Thymus (tissue), 14 donors: ENCODE measurements at places on chromosomes 5 and 9. TPM values are rescaled to one million over a fixed set of nuclear protein-coding genes. Genes with fewer than 3 reads are reported as not detected.
A peak's percentile ranks its signal among the peaks of the same experiment; 100 is the strongest.

Gene SPINK7
- polyA plus RNA-seq = 33.6 TPM

Gene BTNL9
- 45.2 TPM for polyA plus RNA-seq

Gene RHOBTB3
- polyA plus RNA-seq = 18.1 TPM

Gene MELK
- 3.4 TPM for polyA plus RNA-seq

Gene FIBCD1
- polyA plus RNA-seq = 0.05 TPM

Gene ANKRD55
- 6.7 TPM for polyA plus RNA-seq

Gene SAXO1
- 0.02 TPM for polyA plus RNA-seq

DNA sequence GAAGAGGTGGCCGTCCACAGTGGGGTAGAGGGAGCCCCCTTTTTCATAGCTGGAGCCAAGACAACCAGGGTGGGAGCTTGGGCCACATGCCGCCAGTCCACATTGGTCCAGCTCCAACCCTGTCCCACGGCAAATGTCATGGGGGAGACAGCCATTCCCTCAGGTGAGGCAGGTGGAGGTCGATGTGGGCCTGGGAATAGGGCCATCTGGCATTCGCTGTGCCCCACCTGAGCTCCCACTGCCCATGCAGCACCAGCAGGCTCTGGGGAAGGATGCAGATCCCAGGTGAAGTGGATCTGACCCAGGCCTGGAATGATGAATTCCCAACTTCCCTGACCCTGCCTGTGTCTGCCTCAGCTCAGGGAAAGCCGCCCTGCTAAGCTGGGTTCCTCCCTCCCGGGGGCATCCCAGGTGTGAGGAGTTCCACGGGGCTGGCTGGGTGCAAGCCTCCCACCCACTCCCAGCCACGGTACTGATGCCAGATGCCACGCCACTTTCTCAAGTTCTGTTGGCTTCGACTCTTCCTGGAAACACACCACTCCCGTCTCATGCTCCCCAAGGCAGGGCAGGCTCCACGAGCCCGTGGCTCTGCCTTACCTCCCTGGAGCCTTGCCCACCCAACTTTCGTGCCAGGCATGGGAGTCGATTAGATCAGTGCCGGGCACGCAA, 25.2 kb upstream of the FCN2 start:
- DNase-seq = no peak

DNA sequence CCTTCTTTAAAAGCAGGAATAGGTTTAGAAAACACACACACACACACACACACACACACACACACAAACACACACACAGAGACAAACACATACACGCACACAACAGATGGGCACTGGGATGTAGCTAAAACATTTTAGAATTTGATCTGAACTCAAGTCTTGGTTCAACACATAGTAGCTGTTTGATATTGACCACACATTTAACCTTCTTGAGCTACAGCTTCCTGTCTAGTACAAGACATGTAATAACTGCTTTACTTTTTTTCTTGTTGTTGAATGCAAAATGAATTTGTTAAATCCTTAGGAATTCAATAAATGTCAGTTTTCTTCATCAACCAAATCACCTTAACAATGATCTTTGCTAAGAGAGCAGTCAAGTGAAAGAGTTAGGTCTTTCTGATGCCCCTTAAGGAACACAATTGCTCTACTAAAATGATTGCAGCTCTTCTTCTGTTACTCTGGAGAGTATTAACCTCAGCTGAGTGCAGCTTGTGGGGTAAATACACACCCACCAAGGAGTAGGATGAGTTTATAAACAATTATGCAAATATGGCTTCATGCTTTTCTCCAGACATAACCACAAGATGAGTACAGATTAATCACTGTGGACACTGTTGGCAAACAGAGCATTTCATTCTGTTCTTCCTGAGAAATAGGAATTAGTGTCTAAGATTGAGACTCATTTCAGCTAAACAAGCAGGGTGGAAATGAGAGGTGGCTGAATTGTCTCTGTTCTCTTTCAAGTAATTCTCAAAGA, 302.9 kb upstream of the PAPPA start:
- no peak for DNase-seq

- DNase-seq = no peak
Observed at GRCh38 chr9:36665921-36666431, 93.3 kb downstream of the MELK start.

GRCh38 chr5:107505763-107506534, 164.8 kb downstream of the EFNA5 start:
- no peak for DNase-seq

GRCh38 chr9:126465977-126466376, 139.3 kb downstream of the MVB12B start:
- no peak for DNase-seq

GRCh38 chr5:126544087-126544740, 50.8 kb downstream of the ALDH7A1 start:
- peak; percentile 8 for DNase-seq

DNA sequence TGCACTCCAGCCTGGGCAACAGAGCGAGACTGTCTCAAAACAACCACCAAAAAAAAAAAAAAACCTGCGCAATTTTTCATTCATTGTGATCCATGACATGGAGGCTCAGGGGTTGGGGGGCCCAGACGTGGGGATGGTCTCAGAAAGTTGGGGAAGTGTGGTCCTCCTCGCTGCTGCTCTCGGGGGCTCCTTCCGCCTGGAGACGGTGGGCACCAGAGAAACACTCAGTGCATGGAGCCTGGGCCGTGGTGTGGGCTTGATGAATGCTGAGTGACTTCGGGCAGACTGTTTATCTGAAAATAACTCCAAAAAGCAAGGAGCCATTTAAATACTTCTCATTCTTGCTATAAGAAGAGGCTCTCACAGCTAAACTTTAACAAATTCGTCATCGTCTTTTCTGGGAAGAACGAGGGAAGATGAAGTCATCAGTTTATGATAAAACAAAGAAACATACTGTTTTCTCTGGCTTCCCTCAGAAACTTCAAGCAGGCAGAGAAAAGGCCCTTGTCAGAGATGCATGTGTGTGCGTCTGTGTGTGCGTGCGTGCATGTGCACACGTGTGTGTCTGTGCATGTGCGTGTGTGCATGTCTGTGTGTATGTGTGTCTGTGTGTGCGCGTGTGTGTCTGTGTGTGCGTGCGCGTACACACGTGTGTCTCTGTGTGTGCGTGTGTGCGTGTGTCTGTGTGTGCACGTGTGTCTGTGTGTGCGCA, 35.0 kb downstream of the RASGEF1C start:
- DNase-seq = no peak

- DNase-seq = no peak
Observed at GRCh38 chr5:176980818-176981217, 25.8 kb downstream of the UIMC1 start.

DNA sequence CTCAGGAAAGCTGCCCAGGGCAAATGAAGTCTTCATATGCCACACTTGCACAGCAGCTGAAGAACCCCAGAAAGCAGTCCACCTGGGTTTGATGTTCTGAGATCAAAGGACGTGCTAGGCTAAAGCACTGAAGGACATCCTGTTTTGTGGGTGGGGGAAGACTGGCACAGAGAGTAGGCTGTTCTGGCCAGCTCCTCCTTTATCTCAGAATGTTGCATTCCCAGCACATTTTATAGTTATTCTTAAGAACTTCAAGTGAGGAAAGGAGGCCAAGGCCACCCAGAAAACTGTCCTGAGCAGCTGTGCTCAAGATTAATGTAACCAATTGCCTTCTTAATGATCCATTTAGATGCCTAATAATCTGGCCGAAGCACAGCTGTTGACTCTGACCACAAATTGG, 10.9 kb downstream of the SHOC1 start:
- no peak for DNase-seq

DNA sequence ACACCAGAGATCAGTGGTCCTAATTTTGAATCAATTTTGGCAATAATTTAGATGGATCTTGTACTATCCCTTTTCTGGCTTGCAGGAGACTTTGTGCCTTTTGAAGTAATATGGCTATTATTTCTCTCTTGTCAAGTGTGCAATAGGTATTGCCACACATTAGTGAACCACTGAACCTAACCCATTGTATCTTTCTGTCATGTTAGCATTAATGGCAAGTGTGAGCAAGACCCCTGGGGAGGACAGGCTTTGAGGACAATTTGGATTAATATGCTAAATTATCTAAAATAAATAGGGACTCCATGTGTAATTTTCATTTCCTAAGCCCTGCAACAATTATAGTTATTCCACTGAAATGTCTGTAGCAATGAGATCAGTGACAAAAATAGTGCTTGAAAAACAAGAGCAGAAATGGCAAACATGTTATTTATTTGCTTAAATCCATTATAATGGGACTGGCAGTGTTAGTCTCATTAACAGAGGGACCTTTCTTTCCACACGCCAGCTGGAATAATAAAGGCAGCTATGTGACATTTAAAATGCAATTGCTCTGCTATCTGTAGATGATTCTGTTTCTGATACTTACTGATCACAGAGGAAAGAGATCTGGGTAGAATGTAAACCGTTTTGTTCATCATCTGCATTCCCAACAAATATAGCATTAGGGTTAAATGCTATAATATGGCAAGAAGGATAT, 753.3 kb upstream of the ZNF608 start:
- no peak for DNase-seq

GRCh38 chr5:103298117-103298516, 39.6 kb downstream of the MACIR start:
- no peak for DNase-seq

- DNase-seq = no peak
Observed at GRCh38 chr5:142281966-142282365, 42.9 kb downstream of the SPRY4 start.

DNA sequence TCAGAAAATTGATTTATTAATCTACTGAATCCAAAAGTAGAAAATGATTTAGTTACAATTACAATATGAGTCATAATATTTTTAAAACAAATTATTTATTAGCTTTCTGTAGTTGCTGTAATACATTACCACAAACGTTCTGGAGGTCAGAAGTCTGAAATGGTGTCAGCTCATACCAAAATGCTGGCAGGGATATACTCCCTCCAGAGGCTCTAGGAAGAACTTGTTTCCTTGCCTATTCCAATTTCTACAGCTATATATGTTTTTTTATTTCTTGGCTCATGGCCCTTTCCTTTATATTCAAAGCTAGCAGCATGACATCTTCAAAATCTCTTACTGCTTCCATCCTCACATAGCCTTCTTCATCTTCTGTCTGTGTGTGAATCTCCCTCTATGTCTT, 667.9 kb upstream of the ITGA1 start:
- DNase-seq = no peak

DNA sequence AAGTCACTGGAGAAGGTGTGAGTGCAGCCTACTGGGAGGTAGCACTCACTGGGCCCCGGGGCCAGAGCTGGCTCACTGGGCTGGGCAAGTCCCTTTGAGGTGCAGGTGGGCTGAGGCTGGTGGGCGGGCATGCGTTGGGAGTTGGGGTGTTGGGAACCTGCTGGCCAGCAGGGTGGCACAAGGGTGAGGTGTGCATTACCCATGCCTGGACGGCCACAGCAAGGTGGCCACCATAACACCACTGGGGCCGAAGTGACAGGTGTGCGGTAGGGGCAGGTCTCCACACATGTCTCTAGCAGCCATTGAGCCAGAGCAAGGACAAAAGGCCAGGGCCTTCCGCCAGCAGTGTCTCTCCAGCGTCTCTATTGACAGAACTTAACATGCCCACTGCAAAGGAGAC, 22.6 kb downstream of the PRRT1B start:
- DNase-seq = no peak

GRCh38 chr5:74693191-74693590, 8.2 kb downstream of the HEXB start:
- no peak for DNase-seq

DNA sequence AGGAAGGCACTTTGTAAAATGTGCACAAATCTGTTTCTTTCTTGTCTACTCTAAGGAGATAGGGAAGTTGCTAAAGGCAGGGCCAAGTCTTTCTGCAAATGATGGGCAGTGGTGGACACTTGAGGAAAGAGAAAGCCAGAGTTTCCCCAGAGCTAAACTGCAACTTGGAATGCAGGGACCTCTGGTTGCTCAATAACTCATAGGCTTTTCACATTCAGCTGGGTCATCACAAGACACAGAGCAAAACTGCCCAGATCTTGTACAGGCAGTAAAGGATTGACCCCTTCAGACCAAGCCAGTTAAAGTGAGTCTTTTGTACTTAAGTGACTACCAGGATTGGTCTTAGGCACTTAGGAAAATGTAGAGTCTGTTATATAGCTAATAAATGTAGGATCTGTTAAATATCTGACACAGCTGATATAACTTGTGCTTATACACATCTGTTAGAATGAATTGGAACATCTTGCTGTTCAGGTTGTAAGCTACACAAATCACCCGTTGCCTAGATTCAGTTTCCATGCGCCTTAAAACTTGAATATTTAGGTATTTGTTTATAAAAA, 13.5 kb upstream of the AGXT2 start:
- no peak for DNase-seq

DNA sequence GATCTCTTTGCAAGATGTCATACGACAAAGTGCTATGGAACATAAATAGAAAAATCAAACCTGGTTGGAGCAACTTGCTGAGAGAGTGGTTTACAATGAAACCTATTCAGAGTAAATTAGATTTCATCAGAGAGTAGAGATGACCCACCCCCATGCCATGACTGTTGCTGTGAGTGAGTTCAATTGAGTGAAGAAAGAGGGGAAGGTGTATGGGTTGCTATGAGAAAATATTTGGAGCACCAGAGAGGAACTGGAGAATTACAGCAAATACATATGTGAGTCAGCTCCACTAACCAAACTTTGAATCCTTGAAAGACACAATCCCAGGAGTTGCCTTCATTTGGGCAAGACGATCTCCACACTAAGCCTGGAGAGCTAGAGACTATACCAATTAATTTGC, 217.2 kb downstream of the RFX3 start:
- DNase-seq = no peak

DNA sequence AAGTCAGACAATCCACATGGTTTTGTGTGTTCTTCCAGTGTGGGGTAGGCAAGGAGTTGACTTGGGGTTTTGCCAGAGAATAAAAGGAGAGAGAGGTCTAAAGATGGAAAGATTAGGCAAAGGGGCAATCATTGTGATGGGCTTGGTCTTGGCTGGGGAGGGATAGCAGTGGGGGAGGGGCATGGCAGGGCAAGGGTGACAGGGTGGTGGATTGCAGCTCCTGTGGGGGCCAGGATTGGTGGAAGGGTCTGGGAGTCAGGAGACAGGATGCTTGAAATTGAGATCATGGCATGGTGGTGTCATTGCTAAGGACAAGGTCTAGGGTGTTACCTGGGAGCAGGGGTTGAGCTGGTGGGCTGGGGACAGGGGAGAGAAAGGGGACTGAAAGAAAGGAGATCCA, 57.6 kb downstream of the ZNF618 start:
- DNase-seq = no peak

DNA sequence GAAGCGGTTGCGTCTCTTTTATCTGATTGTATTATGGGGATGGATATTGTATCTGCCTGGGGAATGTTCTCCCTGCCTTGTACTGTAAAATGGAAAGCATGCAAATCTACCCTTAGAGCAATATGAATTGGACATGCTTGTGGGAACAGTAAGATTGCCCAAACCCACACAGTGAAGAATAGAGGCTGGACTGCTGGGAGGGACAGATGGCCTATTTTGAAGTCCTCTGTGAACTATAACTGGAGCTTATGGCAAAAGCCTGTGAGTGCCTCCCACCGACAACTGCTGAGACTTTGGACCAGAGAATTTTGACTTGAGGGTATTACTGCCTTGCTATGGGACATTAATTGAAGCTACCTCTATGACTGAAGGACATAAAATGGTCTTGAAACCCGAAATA, 168.9 kb downstream of the ERCC6L2 start:
- DNase-seq = no peak

- no peak for DNase-seq
Observed at GRCh38 chr5:134493461-134494055, 31.9 kb upstream of the JADE2 start.
